ENCODE measurements at places on chromosomes 12 and 14.

GRCh38 chr12:96486751-96487613, 2.4 kb upstream of the CFAP54 start:
- no peak for DNase-seq

- peak; percentile 82 for DNase-seq
These were observed 156.3 kb upstream of the PZP start for GRCh38 chr12:9364224-9365176.

GRCh38 chr12:111558107-111558376, 41.1 kb downstream of the ATXN2 start:
- DNase-seq: no peak

DNA sequence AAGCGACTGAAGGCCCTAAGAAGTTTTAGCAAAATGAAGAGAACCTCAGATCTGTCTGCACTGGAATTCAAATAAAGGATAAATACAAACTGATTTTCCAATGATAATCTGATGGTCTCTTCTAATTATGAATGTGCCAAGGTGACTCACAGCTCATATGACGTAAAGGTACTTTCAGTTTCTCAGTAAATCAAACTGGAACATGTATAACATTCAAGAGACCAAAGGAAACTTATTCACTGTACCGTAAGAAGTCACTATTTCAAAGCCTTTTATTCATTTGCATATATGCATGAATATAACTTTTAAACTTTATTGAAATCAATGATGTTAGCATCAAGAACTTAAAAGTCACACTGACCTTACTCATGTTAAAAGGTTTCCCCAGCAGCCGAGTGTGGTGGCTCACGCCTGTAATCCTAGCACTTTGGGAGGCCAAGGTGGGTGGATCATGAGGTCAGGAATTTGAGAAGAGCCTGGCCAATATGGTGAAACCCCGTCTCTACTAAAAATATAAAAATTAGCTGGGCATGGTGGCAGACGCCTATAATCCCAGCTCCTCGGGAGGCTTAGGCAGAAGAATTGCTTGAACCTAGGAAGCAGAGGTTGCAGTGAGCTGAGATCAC, 52.2 kb downstream of the ATXN2 start:
- DNase-seq: no peak

GRCh38 chr12:11067514-11067913, 5.4 kb upstream of the TAS2R46 start:
- DNase-seq: no peak

DNA sequence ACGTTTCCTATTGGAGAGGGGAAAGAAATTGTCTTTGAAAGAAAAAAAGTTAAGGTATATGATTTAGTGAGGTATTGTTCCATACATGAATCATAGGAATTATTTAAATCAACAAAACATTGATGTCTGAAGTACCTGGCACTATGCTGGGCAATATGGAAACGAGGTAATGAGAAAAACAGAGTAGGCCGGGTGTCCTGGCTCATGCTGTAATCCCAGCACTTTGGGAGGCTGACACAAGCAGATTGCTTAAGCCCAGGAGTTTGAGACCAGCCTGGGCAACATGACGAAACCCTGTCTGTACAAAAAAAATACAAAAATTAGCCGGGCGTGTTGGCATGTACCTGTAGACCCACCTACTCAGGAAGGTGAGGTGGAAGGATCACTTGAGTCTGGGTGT, 45.9 kb downstream of the AEBP2 start:
- no peak for DNase-seq

DNA sequence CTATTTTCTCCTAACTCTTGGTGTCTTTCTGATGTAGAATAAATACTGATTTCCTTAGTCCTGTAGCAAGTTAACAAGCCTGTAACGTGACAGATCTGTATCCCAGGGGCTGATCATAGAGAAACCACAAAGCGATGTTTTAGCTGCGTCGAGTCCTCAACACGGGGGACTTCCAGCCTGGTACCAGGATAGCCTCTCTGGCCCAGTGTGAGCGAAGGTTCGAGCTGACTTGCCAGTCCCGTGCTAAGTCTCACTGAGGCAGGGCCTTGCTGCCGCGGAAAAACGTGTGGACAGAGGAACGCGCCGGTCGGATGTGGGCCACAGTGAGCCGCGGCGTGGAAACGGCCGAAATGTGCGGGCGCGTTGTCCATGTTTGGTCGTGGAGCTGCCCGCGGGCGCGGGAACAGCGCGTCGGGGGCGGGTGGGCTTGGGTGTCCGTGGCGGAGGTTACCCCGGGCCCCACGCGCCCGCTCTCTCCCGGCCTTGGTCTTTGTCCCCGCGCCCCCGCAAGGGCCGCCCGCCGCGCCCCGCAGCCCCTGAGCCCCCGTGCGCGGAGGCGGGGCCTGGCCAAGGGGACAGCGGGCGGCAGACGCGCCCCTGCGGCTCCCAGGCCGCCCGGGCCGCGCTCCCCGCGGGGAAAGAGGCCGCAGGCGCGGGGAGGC, 531 bp upstream of the EML1 start:
- DNase-seq: no peak

DNA sequence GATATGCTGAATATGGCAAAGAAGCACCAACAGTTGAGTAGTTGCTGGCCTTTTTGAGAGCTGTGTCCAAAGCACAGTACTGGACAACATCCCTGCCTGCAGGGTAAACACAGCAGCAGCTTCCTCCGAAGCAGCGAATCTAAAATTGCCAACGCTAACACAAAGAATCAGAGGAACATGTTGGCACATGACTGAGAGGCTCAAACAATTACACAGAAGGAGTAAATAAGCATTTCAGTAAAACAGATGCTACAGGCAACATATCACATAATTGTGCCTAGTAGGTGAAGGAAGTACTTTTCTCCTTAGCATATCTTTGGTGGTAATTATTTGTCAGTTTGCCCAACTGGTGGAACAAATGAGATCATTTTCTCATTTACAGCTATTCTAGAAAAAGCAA, 52.1 kb downstream of the KICS2 start:
- no peak for DNase-seq

DNA sequence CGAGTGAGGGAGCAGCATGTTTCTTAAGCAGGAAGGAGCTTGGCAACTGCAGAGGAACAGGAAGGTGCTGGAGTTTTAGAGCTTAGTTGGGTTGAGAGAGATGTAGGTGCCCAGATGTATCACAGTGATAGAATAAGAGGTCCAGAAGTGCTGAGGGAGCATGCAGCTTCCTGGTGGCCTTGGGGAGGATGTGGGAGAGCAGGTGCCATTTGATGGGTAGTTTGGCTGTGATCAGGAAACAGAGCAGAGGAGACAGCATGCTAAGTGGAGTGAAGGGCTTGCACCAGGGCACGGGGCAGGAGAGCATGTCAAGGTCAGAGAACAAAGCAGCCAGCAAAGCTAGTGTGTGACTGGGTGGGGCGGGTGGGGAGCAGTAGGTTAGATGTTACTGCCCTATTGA, 74.8 kb downstream of the PAPOLA start:
- peak; percentile 70 for DNase-seq

GRCh38 chr14:103341250-103342129, 7.5 kb downstream of the EIF5 start:
- no peak for DNase-seq

GRCh38 chr12:62772416-62772955, 162.5 kb downstream of the PPM1H start:
- no peak for DNase-seq

DNA sequence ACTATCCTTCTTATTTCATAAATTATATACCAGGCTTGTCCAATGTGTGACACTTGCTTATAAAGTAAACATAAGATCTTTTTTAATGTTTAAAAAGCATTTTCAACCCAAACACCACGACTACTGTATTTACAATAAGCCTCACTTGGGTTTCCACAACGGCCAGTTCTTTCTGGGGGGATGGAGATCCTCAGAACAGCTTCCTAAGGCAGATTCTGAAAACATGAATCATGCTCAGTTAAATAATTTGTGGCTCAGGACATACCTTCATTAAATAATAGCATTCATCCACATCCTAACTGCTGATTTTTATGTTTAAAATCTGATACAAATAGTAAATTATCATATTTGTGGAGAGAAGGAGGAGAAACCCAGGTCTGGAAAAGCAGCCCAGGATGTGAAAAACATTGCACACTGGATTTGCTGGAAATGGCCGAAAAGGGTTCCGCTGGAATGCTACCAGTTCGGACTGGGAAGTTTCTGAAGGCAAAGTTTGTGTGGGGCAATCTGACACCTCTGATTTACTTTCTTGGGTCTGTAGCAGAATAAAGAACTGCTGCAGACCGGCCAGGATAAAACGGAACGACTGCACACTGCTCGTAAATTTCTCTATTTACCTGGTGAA, 597 bp downstream of the GLT8D2 start:
- DNase-seq: no peak

- no peak for DNase-seq
These were observed 9.3 kb downstream of the TNFAIP2 start for GRCh38 chr14:103132381-103133209.

DNA sequence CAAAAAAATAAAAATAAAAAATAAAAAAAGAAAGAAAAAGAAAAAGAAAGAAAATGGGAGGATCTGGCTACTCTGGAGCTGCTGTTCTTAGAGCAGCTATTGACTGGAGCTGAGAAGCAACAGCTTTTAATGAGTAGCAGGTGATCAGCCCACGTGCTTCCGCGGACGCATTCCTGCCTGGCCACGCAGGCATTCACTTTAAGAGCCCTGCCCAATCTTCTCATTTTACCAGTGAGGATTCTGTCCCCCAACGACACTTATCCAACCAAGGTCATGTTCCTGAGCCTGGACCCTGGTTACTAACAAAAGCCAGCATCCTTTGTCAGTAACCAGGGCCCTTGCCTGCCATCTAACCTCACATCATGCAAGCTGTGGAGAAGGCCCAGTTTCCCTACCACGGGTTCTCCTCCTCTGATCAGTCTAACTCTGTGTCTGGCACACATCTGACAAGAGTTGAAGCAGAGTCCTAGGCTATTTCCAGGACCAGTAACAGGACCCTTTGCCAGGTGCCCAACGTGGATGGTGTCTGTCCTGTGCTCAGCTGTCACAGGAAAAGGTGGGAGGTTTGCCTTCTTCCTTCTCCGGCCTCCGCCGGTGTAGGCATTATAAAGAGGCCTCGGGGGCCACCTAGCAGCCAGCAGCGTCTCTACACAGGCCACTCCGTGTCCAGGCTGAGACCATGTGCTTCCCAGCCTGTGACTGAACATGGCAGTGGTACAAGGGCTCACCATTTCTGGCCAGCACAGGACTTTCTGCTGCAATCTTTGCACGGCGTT, 60.9 kb upstream of the GPATCH2L start:
- DNase-seq: peak; percentile 55

DNA sequence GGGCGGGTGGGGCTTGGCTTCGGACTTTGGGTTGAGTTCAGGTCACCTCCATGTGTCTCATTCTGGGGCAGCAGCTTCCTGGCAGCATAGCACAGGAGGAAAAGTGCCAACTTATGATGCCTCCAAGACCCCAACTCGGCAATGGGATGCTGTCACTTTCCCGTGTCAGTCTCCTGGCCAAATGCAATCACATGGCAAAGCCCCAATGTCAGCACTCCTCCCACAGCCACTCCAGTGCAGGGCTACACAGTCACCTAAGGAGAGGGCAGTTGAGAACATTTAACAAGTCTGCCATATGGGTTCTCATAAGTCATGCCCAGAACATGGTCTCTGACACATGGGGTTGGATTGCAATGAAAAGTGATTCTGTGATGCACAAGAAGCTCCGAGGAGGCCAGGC, 26.7 kb downstream of the ELK3 start:
- no peak for DNase-seq

GRCh38 chr14:103932791-103933490, 4.7 kb downstream of the TDRD9 start:
- DNase-seq: no peak

DNA sequence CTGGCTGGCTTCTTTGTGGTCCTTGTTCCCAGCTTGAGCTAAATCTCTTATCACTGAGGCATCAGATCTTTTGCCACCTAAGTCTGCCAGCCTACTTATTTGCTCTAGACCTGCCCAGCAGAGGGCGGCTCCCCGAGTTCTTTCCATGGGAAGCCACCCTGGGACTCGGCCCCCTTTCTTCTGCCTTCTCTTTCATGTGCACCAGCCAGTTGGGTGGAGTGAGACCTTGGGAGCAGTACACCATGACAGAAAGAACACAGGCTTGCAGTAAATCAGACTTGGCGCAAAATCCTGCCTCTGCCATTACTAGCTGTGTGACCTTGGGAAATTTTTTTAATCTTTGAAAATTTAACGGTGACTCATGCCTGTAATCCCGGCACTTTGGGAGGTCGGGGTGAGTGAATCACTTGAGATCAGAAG, 7.4 kb downstream of the SMAGP start:
- peak; percentile 80 for DNase-seq

DNA sequence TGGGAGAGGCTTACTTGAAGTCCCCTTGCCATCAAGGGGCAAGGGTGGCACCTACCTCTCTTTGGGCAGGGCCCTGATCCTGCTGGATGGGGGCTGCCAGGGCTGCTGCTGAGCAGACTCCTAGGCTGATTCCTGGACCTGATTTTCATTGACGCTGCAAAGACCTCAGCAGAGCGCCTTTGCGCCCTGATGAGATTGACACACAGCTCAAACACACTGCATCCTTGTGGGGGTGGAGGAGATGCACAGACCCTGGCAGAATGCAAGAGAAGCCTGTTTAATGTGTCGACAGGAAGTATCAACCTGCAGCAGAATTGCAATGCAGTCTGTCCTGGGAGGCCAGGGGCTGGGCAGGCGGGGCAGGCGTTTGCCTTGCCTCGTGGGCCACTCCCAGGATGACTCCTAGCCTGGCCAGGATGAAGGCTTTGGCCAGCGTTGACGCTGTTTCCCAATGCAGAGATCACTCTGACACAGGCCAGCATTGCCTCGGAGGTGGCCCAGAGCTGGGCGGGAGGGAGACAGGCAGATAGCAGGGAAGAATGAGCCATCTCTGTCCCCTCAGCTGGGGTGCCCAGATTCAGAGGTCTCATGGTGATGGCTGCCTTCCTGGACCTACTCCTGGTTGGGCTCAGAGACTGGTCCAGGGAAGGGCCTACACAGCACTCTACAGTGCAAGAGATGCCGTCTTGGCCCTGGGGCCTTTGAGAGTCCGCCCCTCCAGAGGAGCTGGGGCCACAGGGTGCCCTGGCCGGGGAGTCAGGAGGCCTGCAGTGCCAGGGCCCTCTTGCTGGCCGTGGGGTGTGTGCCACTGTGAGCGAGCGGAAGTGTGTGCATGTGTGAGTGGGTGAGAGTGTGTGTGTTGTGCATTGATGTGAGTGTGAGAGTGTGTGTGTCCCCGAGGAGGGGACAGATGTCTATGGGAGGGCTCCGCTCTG, 108.3 kb downstream of the KIF26A start:
- DNase-seq: no peak

DNA sequence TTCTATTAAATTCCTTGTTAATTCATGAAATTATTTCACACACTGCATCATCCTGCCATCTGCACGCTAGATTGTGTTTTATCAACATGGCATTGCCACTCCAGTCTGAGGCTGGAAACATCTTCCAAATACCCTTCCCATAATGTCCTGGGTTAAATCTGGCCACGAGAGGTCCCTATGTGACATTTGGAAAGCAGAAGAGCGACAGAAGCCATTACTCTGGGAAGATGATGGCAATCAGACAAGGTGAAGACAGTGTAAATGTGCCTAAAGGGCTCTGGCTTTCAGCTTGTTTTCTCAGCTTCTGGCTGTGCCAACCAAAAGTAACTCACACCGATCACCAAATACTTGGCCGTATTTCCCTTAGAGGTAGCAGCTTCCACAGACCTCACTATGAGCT, 144.8 kb downstream of the CAPZA3 start:
- no peak for DNase-seq

Measured in Karpas-422 (cell line).